ENCODE measurements at places on chromosomes 5 and 9. TPM values are rescaled to one million over a fixed set of nuclear protein-coding genes. Genes with fewer than 3 reads are reported as not detected.

The C9orf153 gene
- 0.66 TPM for total RNA-seq

- H3K4me3 ChIP-seq: no peak overlapping the region
- peaks cover 11% of the 10 kb centered on the region for H3K4me1 ChIP-seq
- no peak for DNase-seq
- no peaks in the 10 kb centered on the region for H3K36me3 ChIP-seq
- H3K27me3 ChIP-seq: no peaks in the 10 kb centered on the region
These were observed 2.0 kb upstream of the TNFAIP8 start for GRCh38 chr5:119353686-119354366.

The DOCK2 gene
- 0.62 TPM for total RNA-seq

- no peak overlapping the region for H3K4me3 ChIP-seq
- DNase-seq: no peak
- H3K27ac ChIP-seq: no peak overlapping the region
- H3K27me3 ChIP-seq: no peaks in the 10 kb centered on the region
- H3K4me1 ChIP-seq: no peaks in the 10 kb centered on the region
- no peaks in the 10 kb centered on the region for H3K36me3 ChIP-seq
These were observed 591.9 kb downstream of the LRRC70 start for GRCh38 chr5:63170486-63170885.

The CREB3 gene
- total RNA-seq: 36.4 TPM

GRCh38 chr9:33048054-33048465 is 23.0 kb downstream of the DNAJA1 start:
- H3K4me1 ChIP-seq: peaks cover 11% of the 10 kb centered on the region
- H3K27me3 ChIP-seq: no peaks in the 10 kb centered on the region
- no peak for DNase-seq
- H3K4me3 ChIP-seq: no peak overlapping the region
- H3K36me3 ChIP-seq: peaks cover 16% of the 10 kb centered on the region
- H3K27ac ChIP-seq: no peak overlapping the region

The CCNJL gene
- total RNA-seq: 17.4 TPM

- H3K4me3 ChIP-seq: no peak overlapping the region
- peaks cover 4% of the 10 kb centered on the region for H3K27me3 ChIP-seq
- DNase-seq: no peak
- no peak overlapping the region for H3K27ac ChIP-seq
- no peaks in the 10 kb centered on the region for H3K4me1 ChIP-seq
These were observed 518.9 kb downstream of the CTNND2 start for GRCh38 chr5:11385251-11385900.

- no peak overlapping the region for H3K27ac ChIP-seq
- no peak for DNase-seq
- H3K27me3 ChIP-seq: no peaks in the 10 kb centered on the region
- no peak overlapping the region for H3K4me3 ChIP-seq
These were observed 39.6 kb downstream of the SH3PXD2B start for GRCh38 chr5:172414531-172415361.

GRCh38 chr5:145680169-145680568 is 155.0 kb downstream of the PRELID2 start:
- H3K27ac ChIP-seq: no peak overlapping the region
- H3K4me1 ChIP-seq: no peaks in the 10 kb centered on the region
- H3K4me3 ChIP-seq: no peak overlapping the region

DNA sequence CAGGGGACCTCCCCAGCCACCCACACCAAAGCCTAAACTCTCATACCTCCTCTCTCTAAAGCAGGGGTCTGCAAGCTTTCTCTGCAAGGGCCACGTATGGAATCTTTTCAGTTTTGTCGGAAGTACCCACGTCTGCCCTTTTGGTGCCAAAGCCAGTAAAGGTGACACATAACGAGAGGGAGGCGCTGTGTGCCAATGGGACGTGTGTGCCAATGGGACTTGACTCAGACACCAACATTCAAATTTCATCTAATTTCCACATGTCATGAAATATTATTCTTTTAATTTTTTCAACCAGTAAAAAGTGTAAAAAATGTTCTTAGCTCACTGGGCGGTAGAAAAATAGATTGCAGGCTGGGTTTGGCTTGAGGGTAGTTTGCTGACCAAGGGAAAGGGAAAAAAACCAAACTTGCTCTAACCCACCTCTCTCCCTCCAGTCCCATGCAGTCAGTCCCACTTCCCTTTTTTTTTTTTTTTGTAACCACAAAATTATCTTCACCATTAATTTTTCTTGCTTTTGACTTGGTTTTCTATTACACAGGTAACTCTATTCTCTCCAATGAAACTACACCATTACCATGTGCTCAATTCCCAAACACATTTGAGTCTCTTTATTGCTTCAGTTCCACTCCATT is 25.5 kb downstream of the OR2V1 start:
- H3K27ac ChIP-seq: no peak overlapping the region
- DNase-seq: no peak
- H3K36me3 ChIP-seq: no peaks in the 10 kb centered on the region
- H3K4me3 ChIP-seq: no peak overlapping the region
- no peaks in the 10 kb centered on the region for H3K4me1 ChIP-seq

DNA sequence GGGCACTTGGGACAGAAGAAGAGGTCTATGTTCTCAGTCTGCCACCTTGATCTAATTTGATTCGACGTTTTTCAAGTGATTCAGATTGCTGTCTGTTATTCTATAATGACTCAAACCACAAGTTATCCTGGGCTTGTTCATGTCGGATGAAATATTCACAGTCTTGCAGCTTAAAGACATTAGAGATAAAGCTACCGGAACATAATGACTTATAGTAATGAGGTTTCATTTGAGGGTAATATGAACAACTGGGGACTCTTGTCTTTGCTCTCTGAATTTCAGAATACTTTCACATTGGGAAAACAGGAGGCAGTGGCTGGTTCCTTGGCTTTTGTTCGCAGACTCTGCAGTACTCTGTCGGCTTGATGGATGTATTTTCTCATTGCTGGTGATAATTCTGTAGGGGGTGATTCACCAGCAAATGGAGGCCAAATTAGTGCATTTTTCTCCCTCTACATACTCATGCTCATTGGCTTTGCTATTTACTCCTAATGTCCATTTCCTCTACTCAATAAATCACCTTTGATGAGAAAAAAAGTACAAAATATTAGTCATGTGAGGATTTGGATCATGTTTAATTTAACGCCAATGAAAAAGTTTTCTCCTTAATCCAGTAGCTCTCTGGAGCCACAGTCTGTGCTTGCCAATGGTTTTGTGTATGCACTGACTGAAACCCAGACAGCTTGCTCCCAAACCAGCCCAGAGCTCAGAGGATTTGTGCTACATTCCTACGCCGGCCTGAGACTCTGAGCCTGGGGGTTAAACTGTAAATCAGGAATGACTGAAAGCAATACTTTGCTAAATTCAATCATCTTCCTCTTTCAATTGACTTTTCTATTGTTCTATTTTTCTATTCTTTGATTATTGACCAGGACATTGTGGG is 154.7 kb upstream of the ANKH start:
- DNase-seq: no peak
- no peaks in the 10 kb centered on the region for H3K4me1 ChIP-seq
- no peaks in the 10 kb centered on the region for H3K36me3 ChIP-seq
- peaks cover 8% of the 10 kb centered on the region for H3K27me3 ChIP-seq

The IFNA17 gene
- not detected for total RNA-seq

The PALM2AKAP2 gene
- total RNA-seq: not detected
